ENCODE measurements at places on chromosomes 4 and X.
A peak's percentile ranks its signal among the peaks of the same experiment; 100 is the strongest.

- no peak for DNase-seq
Observed at GRCh38 chr4:187174749-187175148, 451.1 kb upstream of the FAT1 start.

GRCh38 chrX:53284684-53285447 lies 3.5 kb upstream of the IQSEC2 start:
- peak; percentile 83 for DNase-seq

DNA sequence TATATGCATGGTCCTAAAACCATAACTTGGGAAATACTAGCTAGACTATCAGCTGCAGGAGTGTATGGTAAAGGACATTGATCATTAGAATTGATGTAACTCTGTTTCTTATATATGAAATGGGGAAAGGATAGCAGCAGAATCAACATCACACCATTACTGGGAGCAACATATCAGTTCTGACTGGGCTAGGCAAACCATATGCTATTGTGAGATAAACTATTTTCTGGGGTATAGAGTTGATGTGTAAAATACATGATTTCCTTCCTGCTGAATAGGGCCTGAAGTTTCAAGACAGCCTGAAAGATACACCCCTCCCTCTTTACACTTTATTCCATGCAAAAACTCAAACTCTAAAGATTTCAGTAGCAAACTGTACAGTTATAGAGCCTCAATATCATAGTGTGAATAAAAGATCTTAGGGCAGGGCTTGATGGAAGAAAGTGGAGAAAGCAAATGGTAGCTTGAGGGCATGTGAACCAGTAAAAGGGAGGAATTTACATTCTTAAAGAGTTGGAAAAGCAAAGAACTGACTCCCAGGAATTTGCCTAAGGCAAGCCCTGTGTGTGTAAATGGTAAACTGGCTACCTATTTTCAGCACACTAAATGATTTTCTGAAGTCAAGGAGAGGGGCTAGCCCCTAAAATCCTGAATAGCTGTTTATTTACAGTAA lies 404.1 kb downstream of the MAPK10 start:
- DNase-seq: no peak

- DNase-seq: no peak
Observed at GRCh38 chr4:181770971-181771370, 472.2 kb upstream of the TENM3 start.

DNA sequence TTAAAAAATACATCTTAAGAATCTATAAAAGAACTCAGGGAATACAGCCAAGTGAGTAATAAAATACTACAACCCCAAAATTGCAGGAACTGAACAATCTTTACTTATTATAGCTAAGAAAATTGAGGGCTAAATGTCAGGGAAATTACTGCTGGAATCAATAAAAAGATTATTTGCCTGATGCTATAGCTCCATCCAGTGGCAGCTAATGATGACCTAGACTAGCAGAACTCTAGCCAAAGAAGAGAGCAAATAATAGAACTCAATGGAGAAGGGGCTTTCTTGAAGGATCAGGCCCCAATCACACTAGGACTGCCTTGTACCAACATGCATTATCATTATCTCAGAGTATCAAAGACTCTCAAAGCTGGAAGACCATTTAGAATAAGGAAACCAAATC lies 85.0 kb upstream of the FAM241A start:
- DNase-seq: no peak

GRCh38 chrX:129741880-129742758 lies 3.3 kb downstream of the XPNPEP2 start:
- no peak for DNase-seq

- no peak for DNase-seq
Observed at GRCh38 chrX:41397219-41397618, 49.9 kb upstream of the NYX start.

DNA sequence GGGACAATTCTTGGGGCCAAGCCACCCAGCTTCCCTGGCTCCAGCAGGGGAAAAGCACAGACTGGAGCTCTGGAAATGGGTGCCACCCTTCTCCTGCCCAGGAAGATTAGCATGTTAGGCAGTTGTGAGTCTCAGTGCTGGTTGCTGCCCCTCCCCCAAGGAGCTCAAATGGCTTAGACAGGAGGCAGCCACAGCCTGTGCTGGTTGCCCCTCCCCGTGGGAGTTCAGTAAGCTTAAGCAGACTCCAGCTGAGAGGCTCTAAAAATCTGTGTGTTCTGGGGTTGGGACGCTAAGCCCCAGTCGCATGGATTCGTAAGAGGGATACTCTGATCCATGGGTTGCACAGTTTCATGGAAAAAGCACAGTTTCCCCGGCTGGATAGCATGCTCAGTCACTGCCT lies 92.7 kb upstream of the NDST3 start:
- no peak for DNase-seq

DNA sequence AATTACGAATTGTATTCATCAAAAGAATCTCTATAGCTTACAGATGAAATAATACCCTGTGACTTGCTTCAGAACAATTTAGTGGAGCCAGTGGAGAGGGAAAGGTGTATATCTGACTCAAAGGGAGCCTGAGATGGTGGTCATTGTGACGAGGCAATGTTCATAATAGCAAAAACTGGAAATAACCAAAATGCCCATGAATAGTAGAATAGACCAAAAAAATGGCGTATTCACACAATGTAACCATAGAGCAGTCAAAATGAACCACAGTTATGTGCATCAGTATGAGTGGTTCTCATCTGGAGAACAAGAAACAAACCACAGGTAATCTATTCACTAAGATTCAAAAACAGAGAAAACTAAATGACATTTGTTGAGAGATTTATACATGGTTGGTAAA lies 125.3 kb upstream of the CLNK start:
- no peak for DNase-seq

GRCh38 chrX:154546354-154547244 lies at the start of gene G6PD:
Gene G6PD, minus strand, starts transcription at chrX:154546846. Its CDS starts 691 bp downstream, at chrX:154546155.
- peak; percentile 91 for DNase-seq

DNA sequence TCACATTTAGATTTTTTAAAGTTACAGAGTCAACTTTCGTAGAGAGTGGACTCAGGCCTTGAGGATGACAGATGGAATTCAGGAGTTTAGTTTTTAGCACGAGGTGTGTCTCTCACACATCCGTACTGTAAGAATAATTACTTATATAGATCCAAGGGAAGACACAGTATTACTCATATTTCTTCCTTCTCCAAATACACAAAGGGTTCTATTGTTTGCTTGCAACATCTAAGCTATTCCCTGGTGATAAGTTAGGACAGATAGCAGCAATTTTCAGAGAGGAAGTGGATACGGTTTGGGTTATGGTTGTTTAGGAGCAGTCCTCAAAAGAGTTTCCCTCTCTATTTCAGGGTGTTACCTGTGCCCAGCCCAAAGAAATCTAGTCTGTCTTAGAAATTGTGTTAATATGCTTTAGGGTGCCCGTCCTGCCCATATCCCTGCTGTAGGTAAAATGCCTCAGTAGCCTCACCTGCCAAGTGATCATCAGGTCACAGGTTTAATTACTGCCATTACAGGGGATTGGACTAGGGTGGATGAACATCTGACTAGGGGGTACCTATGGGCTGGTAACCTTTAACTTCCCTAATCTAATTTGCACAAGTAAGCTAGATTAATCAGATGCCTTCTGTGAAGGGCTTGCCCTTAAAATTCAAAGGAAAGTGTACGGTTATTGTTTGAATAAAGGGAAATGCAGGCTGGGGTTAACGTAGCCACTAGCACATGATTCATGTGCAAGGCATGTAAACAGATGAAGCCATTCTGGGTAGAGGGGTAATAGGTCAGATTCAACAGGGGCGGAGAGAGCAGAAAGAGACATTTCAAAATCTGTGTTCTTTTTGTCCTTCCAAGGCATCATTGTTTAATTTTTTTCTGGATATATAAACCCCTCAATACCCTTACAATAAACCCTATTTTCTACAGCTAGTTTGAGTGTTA lies 8.7 kb upstream of the PPP3CA start:
- DNase-seq: no peak

- no peak for DNase-seq
Observed at GRCh38 chr4:151430740-151431457, 21.9 kb downstream of the FHIP1A start.

- peak; percentile 60 for DNase-seq
Observed at GRCh38 chrX:53682885-53683555, 3.5 kb downstream of the HUWE1 start.

- no peak for DNase-seq
Observed at GRCh38 chr4:155600244-155600643, 66.4 kb upstream of the GUCY1A1 start.

DNA sequence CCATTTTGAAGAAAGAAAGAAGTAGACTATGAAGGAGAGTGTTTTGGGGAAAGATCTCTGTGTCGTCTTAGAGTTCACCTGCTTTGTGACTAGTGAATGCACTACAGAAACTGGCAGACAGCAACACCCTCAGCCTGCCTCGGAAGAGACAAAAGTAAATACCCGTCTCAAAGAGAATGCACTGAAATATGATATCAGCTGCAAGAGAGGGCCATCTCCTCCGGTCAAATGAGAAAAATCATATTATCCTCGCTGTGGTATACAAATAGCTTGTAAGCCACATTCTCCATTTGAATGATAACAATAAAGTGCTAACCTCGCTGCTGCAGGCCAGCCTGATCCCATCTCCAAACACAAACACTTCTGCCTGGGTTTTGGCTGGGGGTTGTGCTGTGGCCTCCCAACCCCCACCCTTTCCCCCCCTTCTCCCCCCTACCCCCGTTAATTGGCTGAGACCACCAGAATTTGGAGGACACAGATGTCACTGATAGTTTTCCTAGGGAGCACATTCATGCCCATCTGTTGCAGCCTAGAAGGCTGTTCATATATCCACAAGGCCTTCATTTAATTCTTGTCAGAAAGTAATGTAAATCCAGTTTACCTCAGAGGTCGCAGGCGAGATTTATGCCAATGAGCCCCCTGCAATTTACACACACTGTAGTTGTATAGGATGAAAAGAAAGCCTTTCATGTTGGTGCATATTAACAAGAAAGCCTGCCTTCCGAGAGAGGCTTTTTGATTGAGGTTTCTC lies 46.3 kb downstream of the ALPK1 start:
- DNase-seq: no peak

GRCh38 chr4:56243107-56243506 lies 144.2 kb downstream of the AASDH start:
- DNase-seq: no peak

DNA sequence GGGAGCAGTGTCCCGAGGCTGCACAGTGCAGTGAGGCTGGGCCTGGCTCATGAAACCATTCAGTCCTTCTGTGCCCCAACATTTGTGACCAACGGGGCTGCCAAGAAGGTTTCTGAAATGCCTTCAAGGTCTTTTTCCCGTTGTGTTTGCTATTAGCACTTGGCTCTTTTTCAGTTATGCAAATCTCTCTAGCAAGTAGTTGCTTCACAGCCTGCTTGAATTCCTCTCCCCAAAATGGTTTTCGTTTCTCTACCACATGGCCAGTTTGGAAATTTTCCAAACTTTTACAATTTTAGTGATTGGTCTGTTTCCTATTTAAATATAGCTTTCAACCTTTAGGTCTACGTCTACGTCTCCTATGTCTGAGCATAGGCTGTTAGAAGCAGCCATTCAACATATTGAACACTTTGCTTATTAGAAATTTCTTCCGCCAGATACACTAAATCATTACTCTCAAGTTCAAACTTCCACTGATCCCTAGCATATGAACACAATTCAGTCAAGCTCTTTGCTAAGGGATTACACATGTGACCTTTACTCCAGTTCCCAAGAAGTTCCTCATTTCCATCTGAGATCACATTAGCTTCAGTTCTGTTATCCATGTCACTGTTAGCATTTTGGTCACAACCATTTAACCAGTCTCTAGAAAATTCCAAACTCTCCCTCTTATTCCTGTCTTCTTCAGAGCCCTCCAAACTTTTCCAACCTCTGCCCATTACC lies 901.8 kb downstream of the GLUD2 start:
- no peak for DNase-seq

DNA sequence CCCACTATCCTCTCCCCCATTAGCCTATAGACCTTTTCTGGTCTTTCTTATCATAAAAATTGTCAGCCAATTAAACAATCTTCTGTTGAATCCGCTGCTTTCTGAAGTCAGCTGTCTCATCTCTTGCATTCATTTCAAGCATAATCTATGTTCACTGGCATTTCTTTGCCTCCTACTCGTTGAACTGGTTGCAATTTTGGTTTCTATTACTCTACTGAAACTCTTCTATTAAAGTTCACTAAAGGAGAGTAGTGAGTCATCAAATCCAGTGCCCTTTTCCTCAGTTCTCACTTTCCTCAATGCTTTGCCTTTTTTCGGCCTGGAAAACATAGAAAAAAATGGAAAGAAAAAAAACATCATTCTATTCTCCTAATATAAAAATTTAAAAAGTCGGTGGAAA lies 23.9 kb upstream of the CXCL13 start:
- DNase-seq: no peak

Measured in activated CD8-positive, alpha-beta memory T cell treated with anti-CD3 and anti-CD28 coated beads for 24 hours (primary cell).